Substantia nigra (tissue), 51 donors: ENCODE measurements at places on chromosomes 1 and 21.
A peak's percentile ranks its signal among the peaks of the same experiment; 100 is the strongest.

GRCh38 chr1:234170622-234171021, 202.6 kb upstream of the COA6 start:
- no peak for DNase-seq

GRCh38 chr1:109397581-109398342, at the start of gene SORT1:
Gene SORT1, minus strand, starts transcription at chr1:109397918. Its CDS starts 26 bp downstream, at chr1:109397892.
- DNase-seq, result peak; percentile 94

GRCh38 chr1:59342801-59343575, 46.1 kb downstream of the FGGY start:
- DNase-seq, result no peak

GRCh38 chr21:42456457-42456856, 39.6 kb downstream of the RSPH1 start:
- no peak for DNase-seq

DNA sequence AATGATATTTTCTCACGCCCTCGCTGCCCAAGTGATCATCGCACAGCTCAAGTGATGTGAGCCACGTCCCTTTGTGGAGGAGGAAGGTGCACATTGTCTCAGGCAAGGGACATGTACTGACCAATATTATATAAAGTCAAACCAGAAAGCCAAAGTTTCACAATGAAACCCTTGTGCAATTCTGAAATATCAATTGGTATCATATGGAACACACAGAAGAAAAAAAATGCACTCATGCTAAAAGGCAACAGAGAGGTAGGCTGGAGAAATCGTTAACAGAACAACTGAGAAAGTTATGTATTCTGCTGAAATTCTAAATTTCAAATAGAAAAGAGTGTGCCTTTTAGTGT, 1.9 kb downstream of the JAM2 start:
- DNase-seq, result no peak

DNA sequence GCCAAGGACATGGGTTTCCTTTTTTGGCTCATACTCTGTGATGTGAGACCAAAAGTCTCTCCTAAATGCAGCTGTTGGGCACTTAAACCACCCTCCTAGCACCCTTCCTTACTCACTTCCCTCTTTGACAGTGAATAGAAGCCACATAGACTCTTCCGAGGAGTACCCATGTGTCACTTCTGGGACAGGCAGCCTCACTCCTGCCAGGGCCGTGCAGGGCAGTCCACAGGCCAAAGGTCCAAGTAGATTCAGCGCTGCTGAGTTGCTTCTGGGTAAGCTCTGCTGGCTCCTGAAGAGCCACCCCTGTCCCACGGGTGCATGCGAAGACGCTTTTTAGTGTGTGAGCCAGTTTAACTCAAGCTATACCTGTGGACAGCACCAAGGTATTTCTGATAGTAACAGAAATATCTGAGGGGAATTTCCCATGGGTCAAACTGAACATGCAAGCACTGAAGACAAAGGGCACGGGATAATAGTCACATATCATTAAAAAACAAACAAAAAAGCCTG, 36.8 kb upstream of the BMP8B start:
- DNase-seq, result no peak

- DNase-seq, result no peak
Observed at GRCh38 chr1:181140398-181140797, 51.9 kb downstream of the IER5 start.

DNA sequence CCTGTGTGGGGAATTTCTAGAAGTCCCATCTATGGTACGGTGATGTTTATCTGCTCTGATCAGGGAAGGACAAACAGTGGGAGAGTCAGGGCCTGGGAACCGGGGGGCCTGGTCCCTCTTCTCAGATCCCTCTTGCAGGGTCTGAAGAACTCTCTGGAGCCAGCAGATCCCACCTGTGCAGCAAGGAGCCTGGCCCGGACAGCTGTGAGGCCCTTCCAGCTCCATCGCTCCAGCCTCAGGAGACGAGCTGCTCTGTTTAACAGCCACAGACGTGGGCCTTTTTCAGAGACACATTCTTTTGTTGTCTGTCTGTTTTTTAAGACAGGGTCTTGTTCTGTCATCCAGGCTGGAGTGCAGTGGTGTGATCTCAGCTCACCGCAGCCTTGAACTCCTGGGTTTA, 14.5 kb downstream of the C1orf174 start:
- DNase-seq, result no peak

DNA sequence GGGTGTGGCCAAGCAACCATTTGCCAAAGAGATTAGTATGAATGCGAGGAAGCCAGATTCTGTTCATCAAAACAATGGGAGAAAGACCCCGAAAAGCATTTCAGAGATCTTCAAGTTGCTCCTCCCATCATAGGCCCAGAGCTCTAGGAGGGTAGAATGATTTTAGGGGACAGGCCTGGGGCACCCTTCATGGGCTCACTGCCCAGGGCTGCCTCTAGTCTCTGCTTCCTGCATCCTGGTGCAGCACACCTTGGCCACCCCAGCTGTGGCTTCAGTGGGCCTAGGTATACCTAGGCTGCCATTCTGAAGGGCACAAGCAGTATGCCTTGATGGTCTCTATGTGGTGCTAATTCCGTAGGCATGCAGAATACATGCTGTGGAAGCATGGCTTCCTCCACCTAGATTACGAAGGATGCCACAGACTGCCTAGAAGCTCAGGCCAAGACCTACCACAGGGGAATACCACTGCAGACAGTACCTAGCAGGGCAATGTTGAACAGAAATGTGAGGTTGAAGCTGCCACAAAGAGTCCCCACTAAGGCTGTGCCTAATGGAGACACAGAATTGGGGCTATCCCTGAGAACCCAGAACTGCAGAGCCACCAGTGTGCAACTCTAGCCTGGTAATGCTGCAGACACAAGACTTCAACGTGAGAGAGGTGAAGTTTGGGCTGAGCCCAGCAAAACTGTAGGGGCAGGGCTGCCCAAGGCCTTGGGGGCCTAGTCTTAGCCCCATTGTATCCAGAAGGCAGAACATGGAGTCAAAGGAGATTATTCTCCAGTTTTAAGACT, 158.8 kb downstream of the CLIC6 start:
- no peak for DNase-seq

DNA sequence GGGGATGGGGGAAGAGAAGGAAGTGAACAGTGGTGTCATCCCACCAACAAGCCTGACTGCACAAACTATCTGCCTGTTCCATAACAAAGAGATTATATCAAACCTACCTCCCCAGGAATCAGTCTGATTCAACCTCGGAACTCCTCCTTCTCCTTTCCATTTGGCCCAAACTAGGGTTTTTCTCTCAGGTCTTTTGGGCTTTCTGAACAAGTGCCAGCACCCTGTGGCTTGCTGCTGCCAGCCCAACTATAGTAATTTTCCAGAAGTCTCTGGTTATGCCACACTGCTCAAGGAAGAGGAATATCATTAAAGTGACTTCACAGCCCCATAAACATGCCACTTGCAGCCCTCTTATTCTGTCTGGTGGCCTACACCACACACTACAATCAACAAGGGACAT, 70.5 kb downstream of the RGS7 start:
- DNase-seq, result peak; percentile 40

GRCh38 chr1:147479864-147480564, 61.3 kb upstream of the BCL9 start:
- DNase-seq, result no peak

GRCh38 chr1:41342774-41343355, 18.4 kb upstream of the FOXO6 start:
- DNase-seq, result no peak

DNA sequence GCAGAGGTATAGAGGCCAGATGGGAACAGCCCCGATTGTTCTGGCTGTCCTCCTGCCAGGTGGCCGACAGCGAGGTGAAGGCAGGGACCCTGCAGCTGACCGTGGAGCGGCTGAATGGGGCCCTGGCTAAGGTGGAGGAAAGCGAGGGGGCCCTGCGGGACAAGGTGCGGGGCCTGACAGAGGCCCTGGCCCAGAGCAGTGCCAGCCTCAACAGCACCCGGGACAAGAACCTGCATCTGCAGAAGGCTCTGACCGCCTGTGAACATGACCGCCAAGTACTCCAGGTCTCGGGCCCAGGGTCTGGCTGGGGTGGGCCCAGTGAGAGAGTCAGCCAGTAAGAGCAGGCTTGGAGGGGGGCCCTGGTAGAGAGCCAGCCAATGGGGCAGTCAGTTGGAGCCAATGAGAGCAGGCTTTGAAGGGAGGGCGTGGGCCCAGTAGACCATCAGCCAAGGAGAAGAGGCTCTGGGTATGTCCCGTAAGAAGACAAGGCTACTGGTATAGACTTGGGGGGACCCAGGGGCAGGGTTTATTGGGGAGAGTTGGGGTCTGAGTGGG, 11.3 kb downstream of the MFAP2 start:
- no peak for DNase-seq

DNA sequence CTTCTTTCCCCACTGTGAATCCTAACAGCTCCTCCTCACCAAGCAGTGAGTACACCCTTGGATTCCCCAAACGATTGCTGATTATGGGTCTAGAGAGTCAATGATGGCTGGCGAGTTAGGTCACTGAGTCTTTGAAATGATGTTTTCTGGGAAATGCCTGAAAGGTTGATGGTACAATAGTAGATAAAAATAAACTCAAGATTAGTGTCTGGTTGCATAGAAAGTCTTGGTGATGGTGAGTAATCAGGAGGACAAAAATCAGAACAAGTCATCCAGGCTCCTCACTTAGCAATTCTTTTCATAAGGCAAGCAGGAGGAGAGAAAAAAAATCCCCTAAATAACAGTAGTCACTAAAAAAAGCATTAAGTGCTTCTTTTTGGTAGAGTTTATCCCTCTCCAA, 22.6 kb downstream of the HLX start:
- DNase-seq, result no peak

- no peak for DNase-seq
Observed at GRCh38 chr1:24443241-24443656, 27.6 kb downstream of the NIPAL3 start.

GRCh38 chr1:15188130-15188524, 34.6 kb downstream of the TMEM51 start:
- DNase-seq, result no peak

DNA sequence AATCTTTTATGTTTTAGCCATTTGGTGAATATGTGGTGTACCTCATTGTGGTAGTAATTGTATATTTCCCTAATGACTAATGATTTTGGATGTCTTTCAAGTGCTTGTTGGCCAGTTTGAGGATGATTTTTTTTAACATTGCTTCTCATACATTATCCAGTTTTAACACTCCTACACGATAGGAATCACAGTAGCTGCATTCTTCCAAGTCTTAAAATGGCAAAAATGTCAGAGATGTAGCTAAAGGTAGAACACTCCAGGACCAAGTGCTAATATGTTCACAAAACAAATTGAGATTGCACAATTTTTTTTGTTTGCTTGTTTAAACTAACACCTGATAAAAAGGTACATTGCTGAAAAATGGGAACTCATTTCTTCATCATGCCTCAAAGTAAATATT, 11.7 kb downstream of the USP25 start:
- no peak for DNase-seq

DNA sequence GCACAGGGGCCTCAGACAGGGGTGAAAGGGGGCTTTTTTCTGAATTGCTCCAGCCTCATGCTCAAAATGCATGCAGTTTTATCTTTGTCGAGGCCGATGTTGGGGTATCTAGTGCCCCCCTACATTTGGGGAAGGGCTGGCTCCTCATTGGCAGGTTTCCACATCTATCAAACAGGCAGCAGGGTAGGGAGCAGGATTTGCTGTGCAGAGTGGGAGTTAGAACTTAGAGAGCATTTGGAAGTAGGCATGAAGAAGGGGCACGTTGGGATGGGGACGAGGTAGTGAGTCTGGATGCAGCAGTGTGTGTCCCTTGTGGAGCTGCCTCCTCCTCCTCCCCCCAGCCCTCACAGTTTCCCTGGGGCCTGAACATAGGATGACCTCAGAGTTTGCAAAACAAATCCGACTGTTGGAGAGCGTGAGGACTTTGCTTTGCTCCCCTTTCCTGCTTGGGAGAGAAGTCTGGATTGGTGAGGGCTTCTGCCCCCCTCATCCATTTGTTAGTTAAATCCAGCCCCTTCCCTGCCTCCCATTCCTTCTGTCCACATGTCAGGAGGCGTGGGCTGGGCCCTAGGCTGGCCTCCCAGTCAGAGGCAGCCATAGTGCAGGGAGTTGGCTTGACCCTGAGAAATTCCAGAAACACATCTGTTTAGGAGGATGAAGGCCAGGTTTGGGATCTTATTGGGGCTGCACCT, 36.9 kb upstream of the GPR37L1 start:
- DNase-seq, result peak; percentile 29

DNA sequence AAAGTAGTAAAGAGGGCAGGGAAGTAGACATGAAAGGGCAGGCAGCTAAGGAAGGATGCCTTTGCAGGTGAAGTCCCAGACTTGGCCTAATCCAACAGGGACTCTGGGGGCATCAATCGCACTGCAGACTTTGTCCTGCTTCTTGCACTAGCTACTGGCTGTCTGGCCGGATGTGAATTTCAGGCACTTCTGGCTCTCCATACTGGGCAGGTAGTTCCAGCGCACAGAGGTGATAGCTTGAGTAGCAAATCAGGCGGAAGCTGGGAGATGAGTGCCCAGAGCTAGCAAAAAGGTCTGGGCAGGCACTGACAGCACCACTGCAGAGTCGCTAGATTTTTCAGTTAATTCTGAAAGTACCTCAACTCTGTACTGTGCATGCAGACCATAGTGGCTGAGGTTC, 997 bp downstream of the RSPH1 start:
- no peak for DNase-seq

- DNase-seq, result no peak
Observed at GRCh38 chr1:29736582-29737188, 500.4 kb downstream of the PTPRU start.

DNA sequence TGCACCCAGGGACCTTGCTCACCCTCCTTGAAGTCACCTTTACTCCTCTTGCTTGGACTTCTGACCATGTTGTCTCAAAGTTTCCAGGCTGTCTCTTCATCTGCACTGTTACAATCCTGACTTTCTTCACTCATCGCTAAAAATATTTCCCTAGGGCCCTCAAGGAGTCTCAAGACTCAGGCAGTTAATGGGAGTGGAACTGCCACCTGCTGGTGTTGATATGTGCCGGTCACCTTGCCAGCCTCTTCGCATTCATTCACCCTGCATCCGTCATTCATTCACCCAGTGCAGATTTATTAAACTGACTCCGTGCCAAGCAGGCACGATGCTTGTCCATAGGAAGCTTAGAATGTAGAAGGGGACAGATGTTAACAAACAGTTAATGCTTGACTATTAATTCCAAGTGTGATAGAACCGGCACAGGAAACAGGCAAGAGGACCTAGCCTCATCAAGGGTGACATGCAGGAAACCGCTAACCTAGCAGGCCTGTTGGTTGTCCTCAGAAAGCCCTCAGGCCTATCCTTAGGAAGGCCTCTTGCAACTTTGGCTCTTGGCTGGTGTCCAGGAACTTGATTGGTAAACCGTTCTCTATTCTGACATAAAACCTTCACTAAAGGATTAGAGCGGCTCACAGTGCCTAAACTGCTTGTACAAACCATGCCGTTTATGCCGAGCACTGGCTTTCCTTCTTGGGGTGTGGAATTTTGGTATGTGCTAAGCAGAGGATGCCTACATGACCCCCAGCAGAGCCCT, 342.2 kb downstream of the CAMTA1 start:
- no peak for DNase-seq

- DNase-seq, result no peak
Observed at GRCh38 chr1:83574791-83575190, 424.1 kb downstream of the TTLL7 start.
